ENCODE measurements at places on chromosomes 7 and 10.
A peak's percentile ranks its signal among the peaks of the same experiment; 100 is the strongest.

DNA sequence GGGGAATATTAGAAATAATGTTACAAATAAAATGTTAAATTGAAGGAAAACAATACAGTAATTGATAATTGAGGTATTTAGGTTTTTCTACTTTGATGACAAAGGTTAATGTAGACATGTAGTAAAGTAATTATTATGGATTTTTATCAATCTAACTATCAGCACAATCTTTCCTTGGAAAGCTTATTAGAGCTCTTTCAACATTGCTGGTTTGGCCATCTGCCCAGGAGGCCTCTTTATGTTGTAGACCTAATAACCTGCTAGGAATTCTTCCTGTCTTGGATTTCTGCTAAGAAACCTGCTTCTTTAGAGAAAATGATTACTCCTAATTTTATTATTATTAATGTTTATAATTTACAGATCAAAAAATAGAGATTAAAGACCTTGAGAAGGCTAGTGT is 78.9 kb downstream of the CHRM2 start:
- H3K27ac ChIP-seq, result no peak overlapping the region
- H3K4me1 ChIP-seq, result no peaks in the 10 kb centered on the region
- H3K27me3 ChIP-seq, result no peaks in the 10 kb centered on the region
- H3K36me3 ChIP-seq, result no peaks in the 10 kb centered on the region
- no peak overlapping the region for H3K4me3 ChIP-seq

- no peak overlapping the region for H3K27ac ChIP-seq
- no peaks in the 10 kb centered on the region for H3K36me3 ChIP-seq
- no peaks in the 10 kb centered on the region for H3K4me1 ChIP-seq
- H3K27me3 ChIP-seq, result no peaks in the 10 kb centered on the region
Measured at GRCh38 chr10:131358741-131359442, 47.4 kb upstream of the TCERG1L start.

- no peak for ATAC-seq
- H3K36me3 ChIP-seq, result no peaks in the 10 kb centered on the region
- no peak overlapping the region for H3K4me3 ChIP-seq
- H3K4me1 ChIP-seq, result no peaks in the 10 kb centered on the region
- H3K27me3 ChIP-seq, result peaks cover 25% of the 10 kb centered on the region
Measured at GRCh38 chr10:78947226-78947625, 121.5 kb upstream of the ZMIZ1 start.

GRCh38 chr10:101451667-101452069 is 97.7 kb downstream of the BTRC start:
- no peak for ATAC-seq
- no peaks in the 10 kb centered on the region for H3K36me3 ChIP-seq
- H3K27me3 ChIP-seq, result no peaks in the 10 kb centered on the region

GRCh38 chr10:47055386-47056246 is 144.4 kb downstream of the PTPN20 start:
- H3K27me3 ChIP-seq, result peaks cover 20% of the 10 kb centered on the region
- H3K4me3 ChIP-seq, result no peak overlapping the region
- no peak overlapping the region for H3K27ac ChIP-seq
- H3K36me3 ChIP-seq, result no peaks in the 10 kb centered on the region
- H3K4me1 ChIP-seq, result no peaks in the 10 kb centered on the region

- H3K36me3 ChIP-seq, result peaks cover 17% of the 10 kb centered on the region
- H3K4me3 ChIP-seq, result no peak overlapping the region
- H3K27ac ChIP-seq, result no peak overlapping the region
- no peaks in the 10 kb centered on the region for H3K27me3 ChIP-seq
- no peaks in the 10 kb centered on the region for H3K4me1 ChIP-seq
Measured at GRCh38 chr7:87581723-87582122, 19.0 kb downstream of the ABCB1 start.

DNA sequence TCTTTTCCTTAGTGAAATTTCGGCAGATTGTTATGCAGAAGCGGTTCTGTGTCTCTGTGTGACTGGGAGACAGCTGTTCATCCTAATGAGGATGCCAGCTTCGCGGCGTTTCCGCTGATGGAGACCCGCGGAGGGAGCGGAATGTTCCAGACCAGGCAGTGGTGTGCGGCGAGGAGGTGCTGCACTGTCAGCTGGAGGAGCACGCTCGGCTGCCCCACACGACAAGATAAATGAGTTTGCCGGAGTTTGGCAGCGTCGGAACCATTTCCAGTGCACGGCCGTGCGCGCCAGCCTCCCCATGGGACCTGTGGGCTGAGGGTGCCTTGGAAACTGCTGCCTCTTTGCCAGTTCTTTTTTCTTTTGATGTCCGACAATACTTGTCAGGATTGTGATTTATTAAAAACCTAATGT is 64.6 kb downstream of the WDR37 start:
- H3K4me1 ChIP-seq, result peaks cover 11% of the 10 kb centered on the region
- no peak for ATAC-seq
- no peak overlapping the region for H3K4me3 ChIP-seq
- no peaks in the 10 kb centered on the region for H3K27me3 ChIP-seq

- H3K27me3 ChIP-seq, result no peaks in the 10 kb centered on the region
- H3K36me3 ChIP-seq, result no peaks in the 10 kb centered on the region
- ATAC-seq, result no peak
- no peak overlapping the region for H3K27ac ChIP-seq
- H3K4me1 ChIP-seq, result no peaks in the 10 kb centered on the region
Measured at GRCh38 chr7:50914460-50914859, 131.8 kb upstream of the GRB10 start.

- ATAC-seq, result no peak
- no peaks in the 10 kb centered on the region for H3K36me3 ChIP-seq
- H3K27me3 ChIP-seq, result peaks cover 40% of the 10 kb centered on the region
- H3K4me3 ChIP-seq, result no peak overlapping the region
- no peak overlapping the region for H3K27ac ChIP-seq
Measured at GRCh38 chr7:140595468-140596092, 45.0 kb downstream of the DENND2A start.

DNA sequence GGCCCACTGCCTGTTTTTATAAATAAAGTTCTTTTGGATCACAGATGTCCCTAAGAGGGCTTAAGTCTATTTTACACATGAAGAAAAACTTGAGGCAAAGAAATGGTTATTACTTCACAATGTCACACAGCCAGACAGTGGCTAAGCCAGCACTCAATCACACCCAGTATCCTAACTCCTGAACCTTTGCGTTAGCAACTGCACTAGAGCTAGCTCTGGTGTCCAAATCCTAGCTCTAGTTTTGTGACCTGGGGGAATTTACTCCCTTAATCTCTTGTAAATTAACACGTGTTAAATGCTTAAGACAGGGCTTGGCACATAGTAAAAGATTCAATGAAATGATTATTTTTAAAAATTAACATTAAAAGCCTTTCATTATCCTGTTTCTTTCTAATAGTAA is 49.0 kb upstream of the TPK1 start:
- no peak for ATAC-seq
- no peaks in the 10 kb centered on the region for H3K4me1 ChIP-seq
- H3K4me3 ChIP-seq, result no peak overlapping the region

DNA sequence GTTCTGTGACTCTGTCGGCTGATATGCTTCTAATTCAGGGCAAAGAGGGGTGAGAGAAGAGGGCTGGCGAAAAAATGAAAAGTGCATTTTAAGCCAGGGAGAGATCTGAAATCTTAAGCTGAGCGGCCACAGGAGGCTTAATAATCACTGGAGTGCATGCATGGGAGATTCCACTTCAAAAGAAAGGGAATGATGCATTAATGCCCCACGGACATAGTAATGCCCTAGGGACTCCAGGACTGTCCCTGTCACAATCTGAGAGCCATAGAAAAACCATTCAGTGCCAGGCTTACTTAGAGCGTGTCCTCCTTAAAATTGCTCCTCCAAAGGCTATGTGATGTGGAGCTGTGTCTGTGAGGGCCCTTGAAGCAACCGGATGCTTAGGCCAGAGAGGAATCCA is 75.1 kb downstream of the NHLRC2 start:
- H3K4me3 ChIP-seq, result no peak overlapping the region
- H3K27ac ChIP-seq, result no peak overlapping the region
- H3K27me3 ChIP-seq, result peaks cover 23% of the 10 kb centered on the region
- H3K4me1 ChIP-seq, result peaks cover 4% of the 10 kb centered on the region

DNA sequence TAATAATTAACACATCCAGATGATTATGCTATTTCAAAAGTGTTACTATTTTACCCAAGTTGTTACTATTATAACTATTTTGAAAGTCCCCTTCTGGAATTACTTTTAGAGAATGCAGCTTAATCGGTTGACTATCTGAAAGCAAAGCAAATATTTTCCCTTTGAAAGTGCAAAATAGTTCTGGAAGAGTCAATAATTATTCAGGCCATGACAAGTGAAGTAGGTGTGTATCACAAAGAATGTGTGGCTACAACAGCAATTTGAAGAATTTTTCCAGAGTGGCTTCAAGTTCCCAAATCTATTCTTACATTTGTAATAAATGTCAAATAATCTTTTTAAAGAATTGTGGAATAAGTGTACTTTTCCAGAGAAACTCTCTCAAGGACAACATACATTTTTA is 42.8 kb downstream of the RNLS start:
- H3K27ac ChIP-seq, result no peak overlapping the region
- peaks cover 6% of the 10 kb centered on the region for H3K36me3 ChIP-seq
- peaks cover 7% of the 10 kb centered on the region for H3K4me1 ChIP-seq
- ATAC-seq, result no peak
- no peaks in the 10 kb centered on the region for H3K27me3 ChIP-seq

DNA sequence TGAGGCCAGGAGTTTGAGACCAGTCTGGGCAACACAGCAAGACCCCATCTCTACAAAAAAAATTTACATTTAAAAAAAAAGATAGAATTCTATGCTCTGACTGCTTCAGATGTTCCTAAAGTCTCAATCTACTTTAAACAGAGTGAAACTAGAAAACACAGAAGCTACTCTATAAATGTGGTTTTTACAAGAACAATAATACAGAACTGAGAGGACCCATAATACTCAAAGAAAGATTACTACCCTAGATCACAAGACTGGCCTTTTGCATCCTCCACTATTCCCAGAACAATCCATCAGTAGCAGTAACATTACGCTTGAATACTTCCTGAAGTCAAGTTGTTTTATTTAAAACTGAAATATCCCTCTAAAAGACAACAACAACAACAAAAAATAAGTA is 119.4 kb downstream of the ZFAND4 start:
- peaks cover 30% of the 10 kb centered on the region for H3K36me3 ChIP-seq
- no peak overlapping the region for H3K4me3 ChIP-seq
- H3K27ac ChIP-seq, result peak overlapping the region; percentile 45

- H3K4me3 ChIP-seq, result no peak overlapping the region
- no peaks in the 10 kb centered on the region for H3K27me3 ChIP-seq
- no peak overlapping the region for H3K27ac ChIP-seq
- no peak for ATAC-seq
Measured at GRCh38 chr7:90005836-90006235, 148.4 kb upstream of the STEAP1 start.

DNA sequence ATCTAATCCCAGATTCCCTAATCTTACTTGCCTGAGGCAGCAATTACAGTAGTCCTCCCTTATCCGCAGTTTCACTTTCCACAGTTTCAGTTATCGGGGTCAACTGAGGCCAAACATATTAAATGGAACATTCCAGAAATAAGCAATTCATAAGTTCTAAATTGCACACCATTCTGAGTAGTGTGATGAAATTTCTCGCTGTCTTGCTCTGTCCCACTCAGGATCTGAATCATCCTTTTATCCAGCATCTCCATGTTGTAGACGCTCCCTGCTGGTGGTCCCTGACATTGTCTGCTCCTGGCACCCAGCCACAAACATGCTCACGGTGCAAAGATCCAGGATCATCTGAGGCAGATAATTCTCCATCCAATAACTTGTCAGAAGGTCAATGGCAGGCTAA is 128.7 kb upstream of the CXCL12 start:
- no peaks in the 10 kb centered on the region for H3K27me3 ChIP-seq
- no peak overlapping the region for H3K4me3 ChIP-seq
- H3K4me1 ChIP-seq, result no peaks in the 10 kb centered on the region
- H3K27ac ChIP-seq, result no peak overlapping the region
- H3K36me3 ChIP-seq, result no peaks in the 10 kb centered on the region
- no peak for ATAC-seq

DNA sequence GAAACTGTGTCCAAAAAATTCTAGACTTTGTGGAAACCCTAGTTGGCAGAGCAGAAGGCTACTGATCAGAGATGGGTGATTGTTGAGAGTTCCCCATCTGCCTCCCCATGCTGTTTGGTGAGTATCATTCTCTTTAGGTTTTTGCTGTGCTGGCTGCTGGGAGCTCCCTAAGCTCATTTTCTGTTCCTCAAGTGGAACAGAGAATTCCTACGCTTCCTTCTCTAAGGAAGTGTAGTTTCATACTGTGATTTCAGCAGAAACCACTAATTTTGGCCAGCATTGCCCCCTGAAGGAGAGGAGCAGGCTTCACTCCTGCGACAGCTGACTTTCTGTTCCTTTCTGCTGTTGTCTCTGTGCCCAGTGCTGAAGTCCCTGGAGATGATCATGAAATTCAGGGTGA is 355.3 kb upstream of the NPVF start:
- H3K36me3 ChIP-seq, result no peaks in the 10 kb centered on the region
- peaks cover 10% of the 10 kb centered on the region for H3K4me1 ChIP-seq
- no peak for ATAC-seq
- no peak overlapping the region for H3K4me3 ChIP-seq

DNA sequence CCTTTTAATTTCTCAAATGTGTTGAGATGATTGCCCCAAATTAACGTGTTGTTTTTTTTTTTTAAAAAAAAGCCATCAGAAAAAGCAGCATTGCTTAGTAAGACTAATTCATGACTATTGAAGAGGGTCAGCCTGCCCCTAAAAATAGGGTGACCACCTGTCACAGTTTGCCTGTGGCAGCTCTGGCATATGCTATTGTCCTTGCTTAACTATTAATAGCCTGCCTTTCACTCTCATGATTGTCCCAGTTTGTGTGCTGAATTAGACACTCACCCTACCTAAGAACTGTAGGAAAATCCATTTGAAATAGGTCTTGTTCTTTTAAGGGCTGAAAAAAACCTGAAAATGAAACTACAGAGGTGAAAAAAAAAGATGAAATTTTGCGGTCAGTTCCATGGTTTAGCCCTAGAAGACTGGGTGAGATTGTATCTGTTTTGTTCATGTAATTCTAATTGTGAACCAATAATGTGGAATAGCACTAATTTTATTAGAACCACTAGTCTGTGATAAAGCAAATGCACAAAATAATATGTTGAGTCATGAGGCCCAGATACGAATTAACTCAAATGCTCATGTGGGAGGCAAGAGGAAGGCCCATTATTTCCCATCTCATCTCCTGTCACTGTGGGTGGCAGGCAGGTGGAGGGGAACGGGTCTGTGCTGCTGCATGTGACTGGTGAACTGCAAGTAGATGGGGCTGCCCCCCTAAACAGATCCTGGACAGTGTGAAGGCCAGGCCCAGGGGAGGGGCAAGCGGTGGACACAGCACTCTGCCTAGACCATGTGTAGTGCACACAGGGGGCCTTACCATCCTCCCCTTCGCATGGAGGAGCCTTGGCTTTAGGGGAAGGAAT is 265.4 kb upstream of the NFE2L3 start:
- ATAC-seq, result peak; percentile 39
- H3K27ac ChIP-seq, result no peak overlapping the region
- H3K4me1 ChIP-seq, result no peaks in the 10 kb centered on the region
- no peaks in the 10 kb centered on the region for H3K36me3 ChIP-seq

- peaks cover 6% of the 10 kb centered on the region for H3K27me3 ChIP-seq
- no peaks in the 10 kb centered on the region for H3K36me3 ChIP-seq
- H3K27ac ChIP-seq, result no peak overlapping the region
- H3K4me1 ChIP-seq, result peaks cover 5% of the 10 kb centered on the region
- no peak overlapping the region for H3K4me3 ChIP-seq
Measured at GRCh38 chr10:63665670-63666134, 144.5 kb downstream of the REEP3 start.

- H3K27me3 ChIP-seq, result peaks cover 100% of the 10 kb centered on the region
- no peak for ATAC-seq
- H3K27ac ChIP-seq, result no peak overlapping the region
- no peaks in the 10 kb centered on the region for H3K36me3 ChIP-seq
Measured at GRCh38 chr7:101172854-101173751, 7.0 kb downstream of the NAT16 start.

Data from stimulated activated memory B cell treated with anti-CD40 and anti-IgM and Interleukin-4, amounts not matched to agents 10 μg/mL and 1 μg/mL and 100 μg/mL, for 72 hours (primary cell).